ENCODE measurements at places on chromosomes 12 and 14. TPM values are rescaled to one million over a fixed set of nuclear protein-coding genes. Genes with fewer than 3 reads are reported as not detected.

- H3K27ac ChIP-seq = no peak overlapping the region
- no peaks in the 10 kb centered on the region for H3K4me1 ChIP-seq
- H3K4me3 ChIP-seq = no peak overlapping the region
Observed at GRCh38 chr12:101957252-101957959, 80.0 kb downstream of the DRAM1 start.

DNA sequence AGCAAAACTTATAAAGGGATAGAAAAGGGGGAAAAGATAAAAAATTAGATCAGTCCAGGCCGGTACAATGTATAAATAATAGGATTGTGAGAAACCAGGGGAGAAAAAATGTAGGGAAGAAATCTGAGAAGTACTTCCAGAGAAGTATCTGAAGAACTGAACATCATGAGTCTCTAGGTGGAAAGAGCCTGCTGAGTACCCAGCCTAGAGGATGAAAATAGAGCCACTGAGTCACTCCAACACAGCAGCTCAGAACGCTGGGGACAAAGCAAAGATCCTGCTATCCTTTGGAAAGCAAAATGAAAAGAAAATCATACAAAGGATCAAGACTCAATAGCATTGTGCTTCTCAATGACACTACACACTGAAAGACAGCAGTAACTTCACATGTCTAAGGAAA, 138.0 kb downstream of the ANO6 start:
- no peak overlapping the region for H3K4me3 ChIP-seq
- no peak for DNase-seq
- H3K36me3 ChIP-seq = peaks cover 5% of the 10 kb centered on the region
- H3K4me1 ChIP-seq = peaks cover 34% of the 10 kb centered on the region

GRCh38 chr12:11882301-11883019, 188.3 kb upstream of the BCL2L14 start:
- H3K27ac ChIP-seq = peak overlapping the region; percentile 39
- H3K4me1 ChIP-seq = peaks cover 59% of the 10 kb centered on the region
- no peak overlapping the region for H3K4me3 ChIP-seq
- no peak for DNase-seq

The MAPK1IP1L gene
- total RNA-seq = 81.8 TPM

- no peak overlapping the region for H3K27ac ChIP-seq
- H3K27me3 ChIP-seq = no peaks in the 10 kb centered on the region
- no peaks in the 10 kb centered on the region for H3K36me3 ChIP-seq
- DNase-seq = no peak
- no peak overlapping the region for H3K4me3 ChIP-seq
Observed at GRCh38 chr12:110917961-110918360, 2.4 kb downstream of the MYL2 start.

DNA sequence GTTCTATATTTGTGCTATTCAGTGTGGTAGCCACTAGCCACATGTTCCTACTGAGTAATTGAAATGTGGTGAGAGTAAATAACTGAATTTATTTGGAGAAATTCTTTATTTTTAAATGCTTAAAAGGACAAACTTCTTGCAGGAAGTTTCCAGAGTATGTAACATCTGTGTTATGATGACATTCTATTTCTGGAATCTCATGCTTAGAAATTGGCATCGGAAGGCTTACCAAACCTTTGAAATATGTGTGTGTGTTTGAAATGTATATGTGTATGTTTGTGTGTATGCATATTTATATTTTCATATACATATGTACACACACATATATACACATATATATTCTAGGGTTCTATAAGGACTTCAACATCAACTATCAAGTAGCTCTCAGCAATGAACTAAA, 12.4 kb upstream of the WSCD2 start:
- no peaks in the 10 kb centered on the region for H3K36me3 ChIP-seq
- H3K27me3 ChIP-seq = no peaks in the 10 kb centered on the region
- H3K4me1 ChIP-seq = no peaks in the 10 kb centered on the region
- H3K27ac ChIP-seq = no peak overlapping the region
- DNase-seq = no peak
- H3K4me3 ChIP-seq = no peak overlapping the region

The SERPINA6 gene
- 0.32 TPM for total RNA-seq

The RTL1 gene
- not detected for total RNA-seq

The PACS2 gene
- 58.1 TPM for total RNA-seq

The OR6C65 gene
- not detected for total RNA-seq

The CPSF6 gene
- 124 TPM for total RNA-seq

The PYGL gene
- 80.8 TPM for total RNA-seq

DNA sequence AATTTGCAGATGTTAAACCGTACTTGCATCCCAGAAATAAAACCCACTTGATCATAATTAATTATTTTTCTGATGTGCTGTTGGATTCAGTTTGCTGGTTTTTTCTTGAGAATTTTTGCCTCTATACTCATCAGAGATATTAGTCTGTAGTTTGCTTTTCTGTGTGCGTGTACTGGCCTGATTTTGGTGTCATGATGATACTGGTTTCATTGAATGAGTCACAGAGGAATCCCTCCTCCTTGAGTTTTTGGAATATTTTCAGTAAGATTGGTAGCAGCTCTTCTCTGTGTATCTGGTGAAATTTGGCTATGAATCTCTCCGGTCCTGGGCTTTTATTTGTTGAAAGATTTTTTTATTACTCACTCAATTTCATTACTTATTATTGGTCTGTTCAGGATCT, 100.4 kb upstream of the PMCH start:
- no peaks in the 10 kb centered on the region for H3K4me1 ChIP-seq
- H3K27me3 ChIP-seq = no peaks in the 10 kb centered on the region
- no peak overlapping the region for H3K27ac ChIP-seq
- DNase-seq = no peak
- H3K4me3 ChIP-seq = no peak overlapping the region

The FAM222A gene
- total RNA-seq = 17.4 TPM

GRCh38 chr12:45303945-45304344, 88.0 kb downstream of the ANO6 start:
- DNase-seq = no peak
- H3K27me3 ChIP-seq = no peaks in the 10 kb centered on the region
- H3K27ac ChIP-seq = peak overlapping the region; percentile 75
- 0 out of 2 replicates have a peak, but pooled peaks cover 2% of the 10 kb centered on the region for H3K36me3 ChIP-seq

The CD27 gene
- total RNA-seq = not detected

- peak; percentile 70 for DNase-seq
- peaks cover 16% of the 10 kb centered on the region for H3K4me1 ChIP-seq
- peak overlapping the region; percentile 97 for H3K4me3 ChIP-seq
- H3K27ac ChIP-seq = peak overlapping the region; percentile 50
Observed at GRCh38 chr12:752695-753610, 574 bp downstream of the WNK1 start.

- H3K4me1 ChIP-seq = no peaks in the 10 kb centered on the region
- no peaks in the 10 kb centered on the region for H3K27me3 ChIP-seq
- no peak overlapping the region for H3K27ac ChIP-seq
- H3K4me3 ChIP-seq = no peak overlapping the region
- DNase-seq = no peak
Observed at GRCh38 chr12:102413396-102413795, 67.0 kb downstream of the IGF1 start.

- no peaks in the 10 kb centered on the region for H3K4me1 ChIP-seq
- no peaks in the 10 kb centered on the region for H3K36me3 ChIP-seq
- no peaks in the 10 kb centered on the region for H3K27me3 ChIP-seq
- no peak overlapping the region for H3K27ac ChIP-seq
Observed at GRCh38 chr12:23581913-23582312, 367.6 kb downstream of the SOX5 start.

DNA sequence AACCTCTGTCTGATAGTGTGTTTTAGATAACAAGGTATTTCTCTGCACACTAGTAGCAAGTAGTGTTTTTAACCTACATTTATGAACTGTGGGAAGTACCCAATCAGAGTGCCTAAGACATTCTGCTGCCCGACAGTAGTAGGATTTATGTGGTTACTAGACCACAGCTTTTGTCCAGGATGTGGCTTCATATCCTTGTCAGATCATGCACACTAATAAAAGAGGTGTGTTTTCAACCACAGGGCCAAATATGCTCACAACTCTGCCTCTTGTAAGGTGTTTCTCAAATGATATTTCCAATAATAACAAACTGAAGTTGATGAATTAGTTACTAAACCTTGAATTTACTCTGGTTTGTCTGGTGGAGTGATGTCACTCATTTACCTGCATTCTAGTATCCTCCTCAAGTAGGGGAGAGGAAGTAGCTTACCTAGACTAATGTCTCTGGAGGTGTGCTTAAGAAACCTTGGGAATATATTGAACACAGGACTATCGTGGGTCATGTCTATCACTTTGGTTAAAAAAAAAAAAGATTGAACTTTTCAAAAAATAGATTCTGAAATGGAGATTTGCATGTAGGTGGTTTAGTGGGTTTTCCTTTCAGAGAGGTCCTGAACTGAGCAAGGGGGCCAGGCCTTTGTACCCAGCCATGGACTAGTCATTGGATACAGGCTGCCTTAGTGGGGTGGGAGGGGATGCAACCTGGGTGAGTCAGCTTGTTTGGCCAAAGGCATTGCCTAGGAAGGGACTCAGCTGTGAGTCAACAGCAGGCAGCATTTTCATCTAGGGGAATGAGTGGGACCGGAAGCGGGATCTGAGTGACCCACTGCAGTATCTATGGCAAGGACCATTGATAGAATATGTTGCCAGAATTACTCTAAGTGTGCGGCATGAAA, 14.1 kb downstream of the FBXW8 start:
- no peak overlapping the region for H3K4me3 ChIP-seq
- no peak for DNase-seq
- H3K27ac ChIP-seq = no peak overlapping the region
- no peaks in the 10 kb centered on the region for H3K36me3 ChIP-seq
- no peaks in the 10 kb centered on the region for H3K27me3 ChIP-seq
- H3K4me1 ChIP-seq = peaks cover 9% of the 10 kb centered on the region

The GPR84 gene
- not detected for total RNA-seq

DNA sequence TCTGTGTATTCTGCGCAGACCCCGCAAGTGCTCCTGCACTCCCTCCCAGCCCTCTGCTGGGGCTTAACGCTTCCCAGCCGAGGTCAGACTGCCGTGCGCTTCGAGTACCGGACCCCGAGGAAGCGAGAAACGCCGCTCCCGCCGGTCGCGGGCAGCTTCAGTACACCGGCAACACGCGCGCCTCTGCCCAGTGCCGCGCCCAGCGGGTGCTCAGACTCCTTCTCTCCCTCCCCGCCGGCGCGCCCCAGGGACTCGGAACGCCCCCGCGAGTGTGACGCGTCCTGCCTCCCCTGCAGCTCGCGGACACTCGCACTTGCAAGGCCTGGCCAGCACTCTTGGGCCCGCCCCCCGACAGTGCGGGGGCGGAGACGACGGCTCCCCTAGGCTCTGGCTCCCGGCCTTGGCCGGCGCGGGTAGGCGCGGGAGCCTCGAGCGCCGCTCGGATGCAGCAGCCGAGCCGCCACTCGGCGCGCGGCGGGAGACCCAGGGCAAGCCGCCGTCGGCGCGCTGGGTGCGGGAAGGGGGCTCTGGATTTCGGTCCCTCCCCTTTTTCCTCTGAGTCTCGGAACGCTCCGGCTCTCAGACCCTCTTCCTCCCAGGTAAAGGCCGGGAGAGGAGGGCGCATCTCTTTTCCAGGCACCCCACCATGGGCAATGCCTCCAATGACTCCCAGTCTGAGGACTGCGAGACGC, at the start of gene PTGER2:
TSS of gene PTGER2 (plus strand) at position 410 of the 692 bp plus-strand sequence. CDS start at position 647, 237 bp downstream.
- peak; percentile 74 for DNase-seq
- H3K36me3 ChIP-seq = no peaks in the 10 kb centered on the region
- no peaks in the 10 kb centered on the region for H3K27me3 ChIP-seq
- peak within 1 kb of the TSS; percentile 46 for H3K4me3 ChIP-seq

The POTEM gene
- total RNA-seq = not detected

GRCh38 chr12:32535288-32535999, 136.1 kb downstream of the FGD4 start:
- H3K4me1 ChIP-seq = peaks cover 46% of the 10 kb centered on the region
- 0 out of 2 replicates have a peak, but pooled peaks cover 2% of the 10 kb centered on the region for H3K36me3 ChIP-seq
- H3K27ac ChIP-seq = peak overlapping the region; percentile 74
- no peaks in the 10 kb centered on the region for H3K27me3 ChIP-seq

DNA sequence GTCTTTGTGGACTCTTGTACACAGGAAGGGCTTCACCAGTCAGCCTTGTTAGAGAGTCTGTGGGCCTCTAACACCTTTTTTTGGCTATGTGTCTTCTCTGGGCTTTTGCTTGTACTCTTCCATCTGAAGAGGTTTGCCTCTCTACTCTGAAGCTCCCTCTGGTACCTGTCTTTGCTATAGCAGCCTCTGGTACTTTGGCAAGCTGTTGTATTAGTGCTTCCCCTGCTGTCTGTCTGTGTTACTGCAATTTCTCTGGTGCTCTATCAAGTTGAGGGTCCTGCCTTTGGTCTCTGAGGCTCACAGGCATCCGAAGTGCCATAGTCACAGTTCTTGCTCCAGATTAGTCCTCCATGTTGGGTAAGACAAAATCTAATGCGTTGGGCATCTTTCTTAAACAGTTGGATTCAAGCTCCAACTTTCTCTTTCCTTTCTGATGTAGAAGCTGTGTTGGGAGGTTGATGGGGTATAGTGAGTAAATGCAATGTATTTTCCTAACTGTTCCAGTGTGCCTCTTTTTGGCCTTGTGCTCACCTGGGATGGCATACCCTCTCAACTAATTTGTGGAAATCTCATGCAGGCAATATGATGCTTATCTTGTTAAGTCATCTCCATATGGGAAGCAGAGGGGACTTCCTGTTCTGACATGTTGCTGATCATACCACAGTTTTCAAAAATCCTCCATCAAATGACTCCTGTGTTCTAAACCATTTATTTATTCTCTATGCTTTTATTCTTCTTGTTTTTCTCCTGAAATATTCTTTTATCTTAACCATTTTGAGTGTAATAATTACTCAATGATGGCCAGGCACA, 88.8 kb downstream of the ATF7IP start:
- 0 out of 2 replicates have a peak, but pooled peaks cover 11% of the 10 kb centered on the region for H3K4me1 ChIP-seq
- H3K36me3 ChIP-seq = 0 out of 2 replicates have a peak, but pooled peaks cover 1% of the 10 kb centered on the region
- no peak overlapping the region for H3K27ac ChIP-seq
- DNase-seq = peak; percentile 75
- no peaks in the 10 kb centered on the region for H3K27me3 ChIP-seq

GRCh38 chr12:32025906-32026305, 66.7 kb downstream of the RESF1 start:
- no peak overlapping the region for H3K4me3 ChIP-seq
- DNase-seq = no peak
- H3K4me1 ChIP-seq = peaks cover 6% of the 10 kb centered on the region
- no peaks in the 10 kb centered on the region for H3K27me3 ChIP-seq
- H3K36me3 ChIP-seq = no peaks in the 10 kb centered on the region
- no peak overlapping the region for H3K27ac ChIP-seq

DNA sequence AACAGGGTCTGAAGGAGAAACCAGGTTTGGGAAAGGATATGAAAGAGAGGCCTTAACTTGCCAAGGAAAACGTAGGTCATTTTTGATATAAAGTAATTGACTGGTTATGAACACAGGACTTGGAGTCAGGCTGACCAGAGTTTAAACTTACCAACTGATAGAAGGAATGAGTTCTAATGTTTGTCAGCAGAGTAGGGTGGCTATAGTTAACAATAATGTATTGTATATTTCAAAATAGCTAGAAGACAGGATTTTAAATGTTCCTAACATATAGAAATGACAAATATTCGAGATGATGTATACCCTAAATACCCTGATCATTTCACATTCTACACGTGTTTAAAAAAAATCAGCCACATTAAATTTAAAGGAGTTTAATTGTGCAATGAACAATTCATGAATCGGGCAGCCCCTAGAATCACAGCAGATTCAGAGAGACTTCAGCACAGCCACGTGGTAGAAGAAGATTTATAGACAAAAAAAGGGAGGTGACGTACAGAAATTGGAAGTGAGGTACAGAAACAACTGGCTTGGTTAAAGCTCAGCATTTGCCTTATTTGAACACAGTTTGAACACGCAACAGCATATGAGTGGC, 52.5 kb upstream of the PLEKHG7 start:
- H3K27ac ChIP-seq = no peak overlapping the region
- DNase-seq = no peak
- no peaks in the 10 kb centered on the region for H3K36me3 ChIP-seq

The SOAT2 gene
- 9.7 TPM for total RNA-seq
